ENCODE measurements at places on chromosomes 11 and 22.
A peak's percentile ranks its signal among the peaks of the same experiment; 100 is the strongest.

DNA sequence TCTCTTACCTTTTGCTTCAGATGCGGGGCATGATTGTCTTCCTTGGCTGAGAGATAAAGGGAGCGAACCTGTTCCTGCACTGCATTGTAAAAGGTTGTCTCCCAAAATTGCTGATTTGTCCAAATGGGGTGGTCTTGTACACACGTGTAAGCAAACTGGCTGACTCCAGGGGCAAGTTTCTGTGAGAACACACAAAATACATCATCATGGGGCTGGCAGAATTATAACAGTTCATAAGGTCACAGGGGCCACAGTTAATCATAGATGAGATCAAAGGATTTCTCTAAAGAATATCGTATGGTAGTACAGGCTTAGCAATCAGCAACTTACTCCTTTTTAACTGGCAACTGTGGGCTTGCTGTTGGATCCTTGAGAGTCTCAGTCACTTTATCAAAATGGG, 194.3 kb downstream of the SWAP70 start:
- no peak for DNase-seq

DNA sequence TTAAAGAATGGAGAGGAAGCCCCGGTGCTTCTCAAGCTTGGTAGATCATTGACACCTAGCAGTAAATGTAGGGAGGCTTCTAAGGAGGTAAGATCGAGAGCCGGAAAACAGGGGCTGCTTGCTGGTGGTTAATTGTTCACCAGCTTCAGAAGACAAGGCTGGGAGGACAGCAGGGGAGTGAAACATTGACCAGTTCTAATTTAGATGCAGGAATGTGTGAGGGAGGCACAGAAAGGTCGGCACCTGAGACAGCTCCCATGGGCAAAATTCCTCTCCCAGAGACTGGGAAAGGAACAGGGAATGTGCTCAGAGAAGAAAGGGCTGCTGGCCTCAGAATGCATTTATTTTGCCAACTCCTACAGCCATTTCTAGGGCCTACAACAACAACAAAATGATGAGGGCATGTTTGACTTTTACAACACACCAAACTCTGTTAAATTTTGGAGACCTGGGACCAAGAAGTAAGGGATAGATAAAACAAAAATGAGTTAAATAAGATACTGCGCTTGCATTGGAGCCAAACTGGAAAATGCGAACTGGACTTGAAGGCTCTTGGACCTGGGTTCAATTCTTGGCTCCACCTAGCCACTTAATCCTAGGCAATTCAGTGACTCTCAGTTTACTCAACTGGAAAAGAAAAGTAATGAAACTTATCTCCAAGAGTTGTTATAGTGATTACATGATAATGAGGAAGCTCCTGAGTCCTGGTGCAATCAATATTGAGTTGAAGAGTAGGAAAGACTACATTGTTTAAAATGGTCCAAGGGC, 31.0 kb downstream of the FZD4 start:
- DNase-seq = no peak

GRCh38 chr11:17260020-17260419, 16.5 kb upstream of the NUCB2 start:
- no peak for DNase-seq

- no peak for DNase-seq
Measured at GRCh38 chr22:39802682-39803081, 90.9 kb downstream of the ENTHD1 start.

GRCh38 chr11:27754035-27755017, 54.1 kb upstream of the BDNF start:
- no peak for DNase-seq

- no peak for DNase-seq
Measured at GRCh38 chr22:30881361-30882183, 87.0 kb downstream of the MORC2 start.

DNA sequence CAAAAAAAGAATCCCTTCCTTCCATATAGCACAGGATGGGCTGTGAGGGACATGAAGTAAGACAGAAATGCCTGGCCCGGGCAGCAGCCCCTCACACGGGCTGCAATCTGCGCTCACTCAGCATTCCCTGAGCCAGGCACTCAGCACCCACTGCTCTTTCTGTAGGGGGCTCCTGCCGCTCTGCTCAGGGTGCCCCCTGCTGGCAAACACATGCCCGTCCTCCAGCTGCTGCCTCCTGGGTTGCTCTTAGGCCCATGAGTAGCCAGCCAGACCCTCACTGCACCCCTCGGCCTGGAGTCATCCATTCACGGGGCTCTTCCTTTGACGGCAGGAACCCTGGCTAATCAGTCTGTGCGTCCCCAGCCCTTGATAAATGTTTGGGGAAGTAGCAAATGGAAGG, 6.9 kb downstream of the MCAT start:
- peak; percentile 32 for DNase-seq

- DNase-seq = no peak
Measured at GRCh38 chr22:20653012-20653794, 120.7 kb upstream of the SERPIND1 start.

DNA sequence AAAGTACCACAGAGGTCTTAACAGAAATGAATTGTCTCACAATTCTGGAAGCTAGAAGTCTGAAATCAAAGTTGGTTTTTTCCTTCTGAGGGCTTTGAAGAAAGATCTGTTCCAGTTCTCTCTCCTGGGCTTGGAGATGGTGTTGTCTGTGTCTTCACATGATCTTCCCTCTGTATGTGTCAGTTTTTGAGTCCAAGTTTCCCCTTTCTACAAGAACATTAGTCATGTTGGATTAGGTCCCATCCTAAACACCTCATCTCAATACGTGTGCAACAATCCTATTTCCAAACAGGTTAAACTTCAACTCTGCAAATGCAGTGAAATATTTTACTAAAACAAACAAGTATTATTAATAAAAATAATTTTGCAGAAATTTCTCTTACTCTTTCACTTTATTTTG, 3.1 kb upstream of the PTS start:
- no peak for DNase-seq

GRCh38 chr11:3359092-3359824, 19.7 kb downstream of the ZNF195 start:
- no peak for DNase-seq

All from activated CD4-positive, alpha-beta T cell treated with anti-CD3 and anti-CD28 coated beads for 4 hours (primary cell).